ENCODE measurements at places on chromosomes 11 and 22. TPM values are rescaled to one million over a fixed set of nuclear protein-coding genes. Genes with fewer than 3 reads are reported as not detected.

DNA sequence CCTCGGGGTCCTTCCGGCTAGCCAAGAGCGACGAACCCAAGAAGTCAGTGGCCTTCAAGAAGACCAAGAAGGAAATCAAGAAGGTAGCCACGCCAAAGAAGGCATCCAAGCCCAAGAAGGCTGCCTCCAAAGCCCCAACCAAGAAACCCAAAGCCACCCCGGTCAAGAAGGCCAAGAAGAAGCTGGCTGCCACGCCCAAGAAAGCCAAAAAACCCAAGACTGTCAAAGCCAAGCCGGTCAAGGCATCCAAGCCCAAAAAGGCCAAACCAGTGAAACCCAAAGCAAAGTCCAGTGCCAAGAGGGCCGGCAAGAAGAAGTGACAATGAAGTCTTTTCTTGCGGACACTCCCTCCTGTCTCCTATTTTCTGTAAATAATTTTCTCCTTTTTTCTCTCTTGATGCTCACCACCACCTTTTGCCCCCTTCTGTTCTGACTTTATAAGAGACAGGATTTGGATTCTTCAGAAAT, 1.9 kb upstream of the GCAT start:
- DNase-seq = no peak

- DNase-seq = no peak
Measured at GRCh38 chr11:74471668-74472429, 4.5 kb upstream of the KCNE3 start.

DNA sequence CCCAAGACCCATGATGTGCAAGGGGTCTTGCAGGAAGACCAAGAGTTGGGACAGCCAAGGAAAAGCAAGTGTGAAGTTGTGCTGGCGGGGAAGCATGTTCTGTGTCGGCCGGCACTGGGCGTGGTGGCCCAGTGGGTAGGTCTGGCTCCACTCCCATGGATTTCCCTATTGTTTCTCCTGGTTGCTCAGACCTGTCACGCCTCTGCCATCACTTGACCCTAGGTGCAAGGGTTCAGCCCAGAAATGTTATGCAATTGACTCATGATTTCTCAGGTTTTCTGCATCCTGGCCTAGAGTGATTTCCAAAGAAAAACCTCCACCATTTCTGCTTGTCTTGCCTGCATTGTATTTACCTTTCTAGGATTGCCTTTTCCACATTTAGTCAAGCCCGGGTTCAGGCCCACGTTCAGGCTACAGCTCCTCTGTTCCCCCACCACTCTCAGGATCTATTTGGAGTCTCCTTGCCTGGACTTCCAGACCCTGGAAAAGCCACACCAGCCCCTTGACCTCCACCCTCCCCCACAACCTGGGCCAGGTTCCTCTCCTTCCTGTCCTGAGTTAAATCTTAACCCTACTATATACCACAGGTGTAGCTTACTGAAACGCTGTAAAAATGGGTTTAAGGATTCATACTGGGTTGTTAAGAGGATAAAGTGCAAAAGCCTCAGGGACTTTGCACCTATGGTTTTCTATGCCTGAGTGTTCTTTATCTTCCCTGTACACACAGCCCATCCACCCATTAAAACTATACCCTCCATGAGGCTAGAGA, 17.5 kb upstream of the FOLR1 start:
- DNase-seq = no peak

Gene DNAJB7
- total RNA-seq = not detected

Gene GLB1L2
- 1.8 TPM for total RNA-seq

GRCh38 chr11:1912289-1912878, 7.1 kb upstream of the TNNT3 start:
- no peak for DNase-seq

GRCh38 chr11:2447253-2447950, 2.6 kb downstream of the KCNQ1 start:
- no peak for DNase-seq

DNA sequence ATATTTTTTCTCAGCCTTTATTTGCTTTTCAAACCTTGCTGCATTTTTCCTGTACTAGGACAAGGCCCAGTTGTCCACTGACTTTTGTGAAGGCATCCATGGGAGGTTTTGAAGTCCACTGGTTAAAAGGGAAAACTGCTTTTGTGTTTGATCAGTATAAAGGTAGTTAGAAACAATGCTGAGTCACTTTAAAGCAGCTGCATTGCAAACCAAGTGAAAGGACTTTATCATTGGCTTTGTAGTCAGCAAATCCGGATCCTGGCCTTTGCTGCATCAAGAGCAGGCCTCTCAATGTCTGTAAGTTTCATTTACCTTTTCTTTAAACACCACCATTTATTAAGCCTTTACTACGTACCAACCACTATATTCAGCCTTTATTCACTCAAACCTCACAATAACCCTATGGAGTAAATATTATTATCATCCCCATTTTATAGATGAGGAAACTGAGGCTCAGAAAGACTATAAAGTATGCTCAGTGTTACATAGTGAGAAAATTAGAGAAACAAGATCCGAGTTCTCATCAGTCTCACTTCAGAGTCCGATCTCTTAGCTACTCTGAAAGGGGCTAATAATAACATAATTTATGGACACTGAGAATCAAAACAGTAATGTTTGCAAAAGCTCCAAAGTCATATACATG, 60.6 kb upstream of the HSD17B12 start:
- DNase-seq = no peak

Gene C22orf31
- not detected for total RNA-seq

Gene KRTAP5-9
- 0.37 TPM for total RNA-seq

DNA sequence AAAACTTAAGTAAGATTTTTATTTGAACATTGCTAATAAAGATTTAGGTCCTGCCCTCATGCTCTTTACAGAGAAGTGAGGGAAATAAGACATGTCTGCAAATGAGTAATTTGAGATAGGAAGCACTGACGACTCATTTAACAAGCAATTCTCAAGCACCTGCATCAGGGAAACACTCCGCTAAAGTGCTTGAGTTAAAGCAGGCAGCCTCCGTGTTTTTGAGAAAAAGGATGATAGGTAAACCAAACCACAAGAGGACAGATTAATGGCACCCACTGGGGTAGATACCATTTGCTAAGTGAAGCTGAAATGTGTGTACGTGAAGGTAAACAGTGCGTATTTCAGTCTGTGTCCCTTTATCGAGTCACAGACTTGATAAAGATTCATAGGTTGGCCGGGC, 184.6 kb upstream of the CARD18 start:
- no peak for DNase-seq

GRCh38 chr11:133656082-133656635, 123.9 kb upstream of the OPCML start:
- no peak for DNase-seq

Gene CPT1B
- total RNA-seq = 4.9 TPM

Gene OLFML1
- total RNA-seq = 18.4 TPM

DNA sequence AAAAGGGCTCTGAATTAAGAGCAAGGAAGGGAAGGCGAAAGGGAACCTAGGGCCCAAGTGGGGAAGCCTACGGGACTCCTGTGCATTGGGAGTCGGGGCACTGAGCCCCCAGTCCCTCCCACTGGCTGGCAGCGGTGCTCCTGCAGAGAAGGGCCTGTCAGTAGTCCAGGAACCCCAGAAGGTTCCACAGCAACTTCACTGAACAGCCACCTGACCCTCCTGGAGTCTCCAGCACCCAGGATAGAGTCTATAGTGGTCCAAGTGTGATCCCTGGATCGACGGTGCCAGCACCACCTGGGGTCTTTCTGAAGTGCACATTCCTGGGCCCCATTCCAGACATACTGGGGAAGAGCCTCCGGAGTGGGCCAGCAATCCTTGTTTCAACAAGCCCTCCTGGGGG, 100.0 kb upstream of the B3GAT1 start:
- no peak for DNase-seq

DNA sequence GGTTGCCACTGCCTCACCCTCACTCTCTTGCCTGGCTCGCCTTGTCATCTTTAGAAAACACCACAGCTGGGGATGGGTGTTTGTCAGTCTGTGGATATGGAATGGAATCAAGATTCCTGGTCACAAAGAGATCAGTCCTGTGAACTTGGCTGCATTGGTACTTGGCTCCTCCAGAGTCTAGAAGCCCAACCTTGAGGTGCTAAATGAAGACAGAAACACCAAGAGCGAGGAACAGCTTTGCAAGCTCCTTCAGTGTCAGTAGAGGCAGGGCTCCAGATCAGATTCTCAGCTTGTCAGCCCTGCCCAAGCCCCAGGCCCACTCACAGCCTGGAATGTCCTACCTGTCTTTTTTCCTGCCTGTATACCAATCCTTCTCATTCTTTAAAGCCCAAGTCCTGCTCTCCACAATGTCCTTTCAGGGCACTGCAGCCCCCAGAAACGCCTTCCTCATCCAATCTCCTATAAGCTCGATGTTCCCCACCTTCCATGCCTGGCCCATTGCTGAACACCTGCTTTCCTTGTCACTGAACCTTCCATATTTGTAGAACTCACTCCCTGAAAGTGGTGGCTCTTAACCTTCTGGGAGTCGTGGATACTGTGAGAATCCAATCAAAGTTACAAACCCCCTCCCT, 188.9 kb downstream of the BCR start:
- DNase-seq = no peak

Data from omental fat pad (tissue), 4 donors.